ENCODE measurements at places on chromosomes 1 and 21. TPM values are rescaled to one million over a fixed set of nuclear protein-coding genes. Genes with fewer than 3 reads are reported as not detected.
A peak's percentile ranks its signal among the peaks of the same experiment; 100 is the strongest.

DNA sequence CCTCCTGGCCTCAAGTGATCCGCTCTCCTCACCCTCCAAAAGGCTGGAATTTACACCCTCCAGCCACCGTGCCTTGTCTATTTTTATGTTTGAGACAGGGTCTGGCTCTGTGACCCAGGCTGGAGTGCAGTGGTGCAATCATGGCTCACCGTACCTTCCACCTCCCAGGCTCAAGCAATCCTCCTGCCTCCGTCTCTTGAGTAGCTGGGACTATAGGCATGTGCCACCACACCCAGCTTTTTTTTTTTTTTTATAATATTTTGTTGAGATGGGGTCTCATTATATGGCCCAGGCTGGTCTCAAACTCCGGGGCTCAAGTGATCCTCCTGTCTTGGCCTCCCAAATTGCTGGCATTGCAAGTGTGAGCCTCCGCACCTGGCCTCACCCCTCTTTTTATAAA, 38.8 kb downstream of the TRPM2 start:
- DNase-seq, result no peak

DNA sequence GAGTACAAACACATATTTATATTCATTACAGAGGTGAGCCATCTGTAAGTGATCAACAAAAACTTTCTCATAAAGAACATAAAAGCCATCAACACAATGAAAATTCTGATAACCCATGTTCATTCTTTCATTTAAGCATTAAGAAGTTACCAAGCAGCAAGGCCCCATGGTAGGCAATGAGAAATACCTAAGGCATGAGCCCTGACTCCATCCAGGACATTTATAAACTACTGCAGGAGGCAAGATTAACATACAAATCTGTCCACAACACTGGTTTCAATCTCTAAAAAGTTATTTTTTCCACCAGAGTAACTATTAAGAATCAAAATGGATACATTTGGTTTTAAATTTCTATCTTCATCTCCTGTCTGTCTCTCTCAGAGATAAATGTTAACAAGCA, 76.1 kb downstream of the SIPA1L2 start:
- no peak for DNase-seq

- DNase-seq, result no peak
Observed at GRCh38 chr1:229691362-229691761, 65.3 kb downstream of the URB2 start.

DNA sequence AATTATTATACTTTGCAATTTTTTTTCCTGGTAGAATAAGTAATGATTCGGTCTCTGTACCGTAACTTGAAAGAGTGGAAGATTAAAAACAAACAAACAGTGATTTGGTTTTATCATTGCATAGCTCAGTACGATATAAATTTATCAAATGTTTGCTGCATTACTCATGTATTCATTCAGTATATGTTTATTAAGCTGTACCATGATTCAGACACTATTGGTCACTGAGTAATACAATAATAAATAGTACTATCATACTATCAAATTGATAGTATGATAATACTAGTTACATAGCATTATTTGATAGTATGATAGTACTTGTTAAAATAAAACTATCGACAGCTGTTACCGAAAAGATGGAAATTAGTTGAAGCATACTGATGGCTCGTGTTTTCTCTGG, 12.1 kb downstream of the CENPF start:
- no peak for DNase-seq

GRCh38 chr1:248695451-248696132, 7.0 kb downstream of the OR14I1 start:
- no peak for DNase-seq

DNA sequence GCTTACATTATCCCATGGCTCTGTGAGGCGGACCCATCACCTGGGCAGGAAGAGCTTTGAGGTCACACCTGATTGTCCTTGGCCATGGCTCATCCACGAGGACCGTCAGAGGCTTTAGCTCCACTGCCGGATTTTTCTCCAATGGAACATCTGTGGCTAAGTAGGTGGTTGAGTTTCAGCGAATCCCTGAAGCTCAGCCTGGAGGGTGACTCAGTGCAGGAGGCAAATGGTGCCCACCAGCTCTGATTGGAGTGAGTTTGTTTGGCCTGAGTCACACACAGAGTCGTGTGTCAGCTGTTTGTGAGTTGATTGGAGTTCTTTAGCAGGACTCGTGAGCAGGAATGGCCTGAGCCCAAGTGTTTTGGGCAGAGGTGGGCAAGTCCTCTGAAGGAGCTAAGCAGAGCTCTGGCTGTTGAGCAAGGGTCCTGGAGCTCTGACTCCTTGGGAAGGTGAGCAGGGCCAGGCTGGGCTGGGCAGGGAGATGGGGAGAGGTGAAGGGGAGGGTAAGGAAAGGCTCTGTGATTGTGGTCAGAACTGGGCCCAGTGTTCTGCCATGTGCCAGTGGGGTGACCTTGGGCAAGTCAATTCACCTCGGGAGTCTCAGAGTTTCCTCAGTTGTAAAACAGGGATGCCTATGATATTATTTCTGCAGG, 2.0 kb downstream of the SLC6A17 start:
- no peak for DNase-seq

- DNase-seq, result no peak
Observed at GRCh38 chr1:200795156-200795555, 56.5 kb downstream of the CAMSAP2 start.

GRCh38 chr21:31450980-31451379, 106.9 kb upstream of the TIAM1 start:
- DNase-seq, result no peak

GRCh38 chr1:206787891-206788290, 15.6 kb upstream of the IL10 start:
- no peak for DNase-seq

- no peak for DNase-seq
Observed at GRCh38 chr1:182656842-182657397, 27.5 kb downstream of the RGS8 start.

DNA sequence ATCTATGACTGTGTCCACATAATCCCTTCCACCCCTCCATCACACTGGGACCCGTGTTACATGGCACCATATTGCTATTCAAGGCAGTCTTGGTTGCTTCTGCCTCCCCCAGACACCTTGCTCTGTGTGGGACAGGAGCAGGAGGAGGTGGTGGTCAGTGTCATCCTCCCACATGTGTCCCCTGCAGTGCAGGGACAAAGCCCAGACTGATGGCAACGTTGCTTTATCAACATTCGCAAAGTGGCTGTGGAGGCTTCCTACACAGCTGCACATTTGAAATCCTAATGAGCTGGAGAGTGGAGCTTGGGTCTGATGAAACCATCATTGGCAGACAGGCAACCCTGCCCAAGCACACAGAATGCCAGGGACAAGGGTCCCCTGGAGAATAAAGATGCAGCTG, 26.2 kb downstream of the TRIM67 start:
- DNase-seq, result no peak

DNA sequence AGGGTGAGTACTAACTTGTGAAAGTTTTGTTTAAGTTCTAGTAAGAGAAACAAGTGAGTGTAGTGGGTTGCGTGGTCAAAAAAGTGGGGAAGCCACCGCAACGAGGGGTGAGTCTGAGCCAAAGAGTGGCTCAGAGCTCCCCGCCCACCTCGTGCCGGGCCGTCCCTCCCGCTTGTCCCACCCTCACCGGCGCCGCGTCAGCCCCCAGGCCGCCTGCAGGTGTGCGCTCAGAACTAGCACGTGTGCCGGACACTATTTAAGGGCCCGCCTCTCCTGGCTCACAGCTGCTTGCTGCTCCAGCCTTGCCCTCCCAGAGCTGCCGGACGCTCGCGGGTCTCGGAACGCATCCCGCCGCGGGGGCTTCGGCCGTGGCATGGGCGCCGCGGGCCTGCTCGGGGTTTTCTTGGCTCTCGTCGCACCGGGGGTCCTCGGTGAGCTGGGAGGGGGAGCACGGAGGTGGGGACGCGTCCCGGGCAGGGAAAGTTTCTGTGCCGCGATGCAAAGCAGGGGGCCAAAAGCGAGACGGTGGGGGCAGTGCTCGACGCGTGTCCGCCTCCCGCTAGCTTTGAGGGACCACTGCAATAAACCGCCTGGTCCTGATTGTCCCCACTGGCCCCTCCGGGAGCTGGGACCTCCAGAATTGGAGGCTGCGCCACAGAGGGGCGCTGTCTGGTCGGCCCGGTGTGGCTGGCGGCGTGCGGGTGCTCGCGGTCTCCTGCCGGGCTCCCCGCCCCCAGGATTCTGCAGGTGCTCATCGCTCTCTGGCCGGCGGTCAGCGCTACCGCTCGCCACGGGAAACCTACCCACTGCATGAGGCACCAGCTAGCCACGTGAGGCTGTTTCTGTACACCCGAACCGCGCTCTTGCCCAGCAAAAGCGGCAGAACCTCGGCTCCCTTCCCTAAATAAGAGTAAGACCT, at the start of gene CR2:
Gene CR2 (plus strand): TSS at position 283 of the 919 bp plus-strand sequence. CDS start 91 bp downstream, at position 374.
- DNase-seq, result peak; percentile 8

DNA sequence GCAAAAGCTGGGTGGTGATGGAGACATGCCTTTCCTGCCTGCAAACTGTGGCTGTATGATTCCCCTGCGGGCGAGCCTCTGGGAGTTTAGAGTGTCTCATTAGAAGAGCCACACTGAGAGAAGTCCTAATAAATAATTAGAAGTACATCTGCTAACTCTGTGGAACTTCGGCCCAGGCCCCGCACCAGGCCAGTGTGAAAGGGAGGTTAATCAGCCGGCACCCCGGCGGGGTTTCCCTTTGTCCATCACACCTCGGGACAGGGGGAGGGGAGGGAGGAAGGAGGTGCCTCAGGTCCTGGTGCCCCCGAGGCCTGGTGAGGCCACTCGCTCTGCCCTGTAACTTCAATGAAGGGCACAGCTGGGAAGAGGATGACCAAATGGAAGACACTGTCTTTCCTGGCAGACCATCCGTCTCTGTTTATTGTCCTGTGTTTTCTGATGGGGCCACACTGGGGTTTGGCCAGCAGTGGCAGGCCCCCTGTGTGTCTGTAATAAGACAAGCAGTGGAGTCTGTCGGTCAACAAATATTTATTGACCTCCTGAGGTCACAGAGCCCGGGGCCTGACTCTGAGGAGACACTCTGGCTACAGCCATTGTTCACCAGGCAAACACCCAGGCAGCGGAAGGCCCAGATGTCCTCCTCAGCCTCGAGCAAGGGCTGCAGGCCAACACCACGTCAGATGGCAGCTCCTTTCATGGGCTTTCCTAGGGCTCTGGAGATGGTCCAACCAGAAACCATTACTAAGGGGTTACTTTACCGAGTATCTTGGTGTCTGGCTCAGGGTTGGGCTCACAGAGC, 267.5 kb upstream of the RAB4A start:
- DNase-seq, result peak; percentile 75

DNA sequence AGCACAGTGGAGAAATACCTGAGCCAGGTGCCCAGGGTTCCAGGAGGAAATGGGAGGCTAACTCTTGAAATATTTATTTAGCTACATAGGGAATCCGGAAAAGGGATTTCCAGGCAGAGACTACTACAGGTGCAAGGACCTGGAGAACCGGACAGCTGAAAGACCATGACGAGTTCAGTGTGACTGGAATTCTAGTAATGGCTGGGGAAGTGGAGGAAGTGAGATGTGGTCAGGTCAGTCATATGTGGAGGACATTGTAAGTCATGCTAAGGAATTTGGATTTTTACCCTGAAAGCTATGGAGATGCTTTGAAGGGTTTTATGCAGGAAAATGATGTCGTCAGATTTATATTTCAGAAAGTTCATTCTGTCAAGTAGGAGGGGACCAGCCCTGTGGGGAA, 1.8 kb downstream of the CAP1 start:
- no peak for DNase-seq

DNA sequence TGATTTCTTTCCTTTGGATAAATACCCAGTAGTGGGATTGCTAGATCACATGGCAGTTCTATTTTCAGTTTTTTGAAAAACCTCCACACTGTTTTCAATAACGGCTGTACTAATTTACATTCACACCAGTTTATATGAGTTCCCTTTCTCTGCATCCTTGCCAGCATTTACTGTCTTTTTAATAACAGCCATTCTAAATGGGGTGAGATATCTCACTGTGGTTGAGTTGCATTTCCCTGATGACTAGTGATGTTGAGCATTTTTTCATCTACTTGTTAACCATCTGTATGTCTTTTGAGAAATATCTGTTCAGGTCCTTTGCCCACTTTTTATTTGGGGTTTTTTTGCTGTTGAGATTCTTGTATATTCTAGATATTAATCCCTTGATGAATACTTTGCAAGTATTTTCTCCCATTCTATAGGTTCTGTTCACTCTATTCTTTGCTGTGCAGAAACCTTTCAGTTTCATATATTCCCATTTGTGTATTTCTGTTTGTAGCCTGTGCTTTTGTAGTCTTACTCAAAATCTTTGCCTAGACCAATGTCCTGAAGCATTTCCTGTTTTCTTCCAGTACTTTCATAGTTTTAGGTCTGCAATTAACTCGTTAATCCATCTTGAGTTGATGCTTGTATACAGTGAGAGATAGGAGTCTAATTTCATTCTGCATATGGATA, 7.3 kb downstream of the HENMT1 start:
- no peak for DNase-seq

- no peak for DNase-seq
Observed at GRCh38 chr1:208312706-208313105, 68.5 kb upstream of the PLXNA2 start.

DNA sequence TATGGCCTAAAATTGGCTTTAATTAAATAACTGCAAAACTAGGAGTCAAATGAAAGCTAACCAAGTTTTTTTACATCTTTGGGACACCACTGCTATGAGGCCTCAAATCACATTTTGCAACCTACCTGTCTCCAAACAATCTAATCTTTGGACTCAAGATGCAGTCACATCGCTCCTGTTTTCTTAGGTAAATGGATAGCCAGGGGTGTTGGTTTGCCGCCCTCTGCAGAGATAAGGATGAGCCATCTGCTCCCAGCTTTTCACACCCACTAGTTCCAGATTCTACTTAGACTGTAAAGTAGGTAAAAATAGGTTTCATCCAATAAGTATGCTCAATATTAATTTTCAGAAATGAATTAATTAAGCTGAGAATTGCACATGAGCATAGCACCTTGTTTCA, 456.5 kb downstream of the KIF26B start:
- DNase-seq, result no peak

- DNase-seq, result no peak
Observed at GRCh38 chr1:185319139-185319475, 2.1 kb upstream of the IVNS1ABP start.

GRCh38 chr1:115596080-115596780, 45.5 kb upstream of the VANGL1 start:
- no peak for DNase-seq

Gene PRCC
- polyA plus RNA-seq, result 105 TPM

Gene MTARC2
- 25.9 TPM for polyA plus RNA-seq

Gene SPATA1
- polyA plus RNA-seq, result 0.90 TPM

Gene TMEM51
- 11.3 TPM for polyA plus RNA-seq

Gene EIF2D
- polyA plus RNA-seq, result 32.0 TPM

Gene FOXD2
- polyA plus RNA-seq, result 4.1 TPM

Gene PTGFR
- 4.1 TPM for polyA plus RNA-seq

Gene ZNF281
- polyA plus RNA-seq, result 22.9 TPM

Gene MRPS6
- polyA plus RNA-seq, result 111 TPM

Gene MANEAL
- polyA plus RNA-seq, result 53.7 TPM

Gene RAB3GAP2
- polyA plus RNA-seq, result 23.2 TPM

Gene HEYL
- polyA plus RNA-seq, result 9.8 TPM

Measured in spinal cord (tissue), 10 donors.